ENCODE measurements at places on chromosomes 1 and 21.

DNA sequence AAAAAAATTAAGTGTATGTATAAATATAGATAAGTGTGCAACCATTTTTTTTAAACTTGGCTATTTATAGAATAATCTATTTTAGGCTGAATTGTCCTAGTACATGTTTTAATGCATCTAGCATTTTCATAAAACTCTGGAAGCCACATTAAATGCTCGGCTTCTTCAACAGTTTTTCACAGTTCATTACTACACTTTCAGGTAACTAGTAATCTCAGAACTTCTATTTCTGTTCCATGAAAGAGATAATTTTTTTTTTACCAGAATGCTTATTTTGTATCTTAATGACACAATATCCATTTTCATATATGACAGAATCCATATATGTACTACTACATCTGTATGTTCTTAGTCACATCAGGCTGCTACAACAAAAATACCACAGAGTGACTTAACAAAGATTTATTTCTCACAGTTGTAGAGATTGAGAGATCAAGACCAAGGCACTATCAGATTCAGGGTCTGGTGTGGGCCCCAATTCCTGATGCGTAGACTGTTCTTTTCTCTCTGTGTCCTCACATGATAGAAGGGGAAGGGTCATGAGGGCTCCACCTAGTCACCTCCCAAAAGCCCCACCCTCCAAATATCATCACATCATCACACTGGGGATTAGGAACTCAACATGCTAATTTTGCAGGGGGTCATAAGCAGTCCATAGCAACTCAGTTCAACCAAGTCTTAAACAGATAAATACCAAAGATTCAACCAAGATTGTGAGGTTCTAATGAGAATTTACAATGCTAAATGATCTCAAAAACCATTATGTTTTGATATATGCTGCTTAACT is 43.1 kb downstream of the ARHGAP29 start:
- DNase-seq: no peak

GRCh38 chr1:214739621-214740238 is 136.7 kb downstream of the CENPF start:
- peak; percentile 38 for DNase-seq

GRCh38 chr1:115222616-115223402 is 115.2 kb downstream of the NGF start:
- DNase-seq: no peak

DNA sequence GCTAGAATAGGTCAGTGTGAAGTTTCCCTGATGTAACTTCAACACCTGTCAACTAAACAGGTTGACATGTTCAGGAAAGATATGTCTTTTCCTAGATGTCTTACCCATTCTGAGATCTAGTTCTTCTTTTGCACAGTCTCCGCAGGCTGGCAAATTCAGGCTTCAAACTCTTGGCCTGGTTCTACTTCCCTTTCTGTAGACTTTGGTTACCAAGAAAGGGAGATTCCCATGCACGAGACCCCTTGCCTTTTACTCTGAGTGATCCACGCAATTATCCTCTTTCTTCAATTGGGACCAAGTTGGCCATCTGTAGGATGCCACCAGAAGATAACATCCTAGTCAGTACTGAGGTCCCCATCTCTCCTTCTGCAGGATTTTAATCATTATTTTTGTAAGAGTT is 2.0 kb downstream of the CFAP45 start:
- DNase-seq: no peak

DNA sequence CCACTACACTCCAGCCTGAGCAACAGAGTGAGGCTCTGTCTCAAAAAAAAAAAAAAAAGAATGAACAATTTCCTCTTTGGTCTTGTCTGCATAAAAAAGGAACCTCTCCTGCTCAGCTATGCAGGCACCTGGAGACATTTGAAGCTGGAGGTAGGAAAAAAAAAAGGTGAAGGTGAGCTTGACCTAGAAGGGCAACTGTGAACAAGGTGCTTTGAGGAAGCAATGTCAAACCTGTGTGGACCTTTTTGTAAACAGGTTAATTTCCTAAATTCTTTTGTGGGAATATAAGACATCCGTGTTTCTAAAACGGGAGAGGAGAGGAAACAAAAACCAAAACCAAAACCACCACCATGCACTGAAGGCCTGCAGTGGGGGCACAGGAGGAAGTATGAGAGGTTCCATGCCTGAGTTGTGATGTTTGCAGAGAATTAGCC is 77.5 kb downstream of the SLC45A1 start:
- no peak for DNase-seq

Measured in IMR-90 (cell line).